ENCODE measurements at places on chromosomes 7 and 10. TPM values are rescaled to one million over a fixed set of nuclear protein-coding genes. Genes with fewer than 3 reads are reported as not detected.

SNCG gene
- total RNA-seq: 14.6 TPM

LDB1 gene
- total RNA-seq: 36.0 TPM

HTR5A gene
- not detected for total RNA-seq

GNAT3 gene
- total RNA-seq: not detected

SFRP4 gene
- total RNA-seq: 3.3 TPM

GIMAP1 gene
- not detected for total RNA-seq

CFAP70 gene
- 0.10 TPM for total RNA-seq

AEBP1 gene
- not detected for total RNA-seq

TLL2 gene
- total RNA-seq: 0.09 TPM

OR2A5 gene
- not detected for total RNA-seq

All from A549 treated with CORT108297 at 1 μM for 4 hours (cell line).